CD4-positive, alpha-beta T cell treated with Interleukin-6 at 100 ng/mL for 8 hours (primary cell): ENCODE measurements at places on chromosomes 3 and 15.
A peak's percentile ranks its signal among the peaks of the same experiment; 100 is the strongest.

- no peak for DNase-seq
Measured at GRCh38 chr3:128563439-128563838, 70.4 kb upstream of the GATA2 start.

GRCh38 chr3:141959589-141960554 lies 83.4 kb downstream of the ATP1B3 start:
- DNase-seq, result no peak

DNA sequence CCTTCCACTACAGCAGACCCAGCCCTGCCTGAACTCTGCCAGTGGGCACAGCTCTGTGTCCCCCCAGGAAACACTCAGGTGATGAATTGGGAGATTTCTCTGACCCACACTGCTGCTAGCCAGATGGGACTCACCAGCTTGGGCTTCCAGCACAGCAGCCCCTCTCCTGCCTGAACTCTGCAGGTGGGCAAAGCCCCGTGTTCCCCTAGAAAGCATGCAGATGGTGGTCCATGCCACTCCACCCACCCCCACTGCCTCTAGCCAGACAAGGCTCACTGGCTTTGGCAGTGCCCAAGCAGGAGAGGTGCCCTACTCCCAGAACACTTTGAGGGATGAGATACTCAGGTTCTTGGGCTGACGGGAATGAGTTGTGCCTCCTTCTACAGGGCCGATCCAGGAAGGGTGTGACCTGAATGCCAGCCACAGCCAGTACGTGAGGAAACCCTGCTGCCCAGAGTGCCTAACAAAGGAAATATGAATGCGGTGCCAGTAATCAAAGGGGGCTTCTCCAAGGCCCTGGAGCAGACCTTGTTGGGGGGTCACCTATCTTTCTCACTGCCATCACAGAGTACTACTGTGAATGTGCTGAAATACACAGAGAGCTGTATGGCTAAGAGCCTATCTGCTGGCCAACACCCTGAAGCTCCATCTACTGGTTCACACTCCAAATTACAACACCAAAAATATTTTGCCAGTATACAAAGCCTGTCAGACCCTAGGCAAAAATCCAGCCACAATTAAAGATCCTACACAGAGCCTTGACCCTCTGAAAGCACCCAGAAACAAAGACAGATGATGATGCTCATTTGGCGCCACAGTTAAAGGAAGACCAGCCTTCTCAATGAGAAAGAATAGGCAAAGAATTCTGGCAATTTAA lies 61.9 kb downstream of the BTLA start:
- DNase-seq, result peak; percentile 6

- no peak for DNase-seq
Measured at GRCh38 chr15:57245130-57245529, 131.2 kb upstream of the CGNL1 start.
